Activated CD4-positive, alpha-beta memory T cell treated with anti-CD3 and anti-CD28 coated beads for 36 hours (primary cell): ENCODE measurements at places on chromosomes 3 and 15. TPM values are rescaled to one million over a fixed set of nuclear protein-coding genes. Genes with fewer than 3 reads are reported as not detected.

Gene GPR62
- not detected for total RNA-seq

- peaks cover 13% of the 10 kb centered on the region for H3K4me1 ChIP-seq
- H3K27me3 ChIP-seq, result no peaks in the 10 kb centered on the region
- H3K27ac ChIP-seq, result no peak overlapping the region
- H3K4me3 ChIP-seq, result no peak overlapping the region
- no peaks in the 10 kb centered on the region for H3K36me3 ChIP-seq
Measured at GRCh38 chr3:184129012-184129411, 6.1 kb upstream of the EIF2B5 start.

- H3K4me3 ChIP-seq, result no peak overlapping the region
- no peak overlapping the region for H3K27ac ChIP-seq
- no peak for DNase-seq
- peaks cover under 1% of the 10 kb centered on the region for H3K27me3 ChIP-seq
Measured at GRCh38 chr3:123300583-123300982, 98.8 kb downstream of the SEC22A start.

Gene FBN1
- 0.52 TPM for total RNA-seq

GRCh38 chr3:172550347-172550943 lies 27.2 kb upstream of the TNFSF10 start:
- H3K4me3 ChIP-seq, result no peak overlapping the region
- H3K36me3 ChIP-seq, result no peaks in the 10 kb centered on the region
- peak; percentile 91 for DNase-seq
- no peaks in the 10 kb centered on the region for H3K27me3 ChIP-seq

Gene NR2E3
- total RNA-seq, result not detected

DNA sequence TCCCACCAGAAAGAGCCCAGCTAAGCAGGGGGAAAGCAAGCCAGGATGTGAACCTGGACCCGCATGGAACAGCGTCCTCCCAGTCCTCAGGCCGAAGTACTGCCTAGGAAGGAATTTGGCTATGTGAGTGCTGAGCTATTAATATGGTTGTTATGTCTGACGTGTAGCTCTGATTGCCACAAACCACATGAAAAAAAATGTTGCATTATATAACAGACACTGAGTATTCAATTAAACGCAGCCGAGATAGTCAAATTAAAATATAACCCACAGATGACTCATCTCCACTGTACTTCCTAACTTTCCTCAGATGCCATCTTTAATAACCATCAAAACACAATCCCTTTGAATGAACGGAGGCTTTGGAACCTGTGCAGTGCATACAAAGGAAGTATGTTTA lies 111.1 kb downstream of the GABRB3 start:
- no peaks in the 10 kb centered on the region for H3K36me3 ChIP-seq
- no peak overlapping the region for H3K4me3 ChIP-seq
- H3K27me3 ChIP-seq, result no peaks in the 10 kb centered on the region
- H3K4me1 ChIP-seq, result no peaks in the 10 kb centered on the region
- H3K27ac ChIP-seq, result no peak overlapping the region

DNA sequence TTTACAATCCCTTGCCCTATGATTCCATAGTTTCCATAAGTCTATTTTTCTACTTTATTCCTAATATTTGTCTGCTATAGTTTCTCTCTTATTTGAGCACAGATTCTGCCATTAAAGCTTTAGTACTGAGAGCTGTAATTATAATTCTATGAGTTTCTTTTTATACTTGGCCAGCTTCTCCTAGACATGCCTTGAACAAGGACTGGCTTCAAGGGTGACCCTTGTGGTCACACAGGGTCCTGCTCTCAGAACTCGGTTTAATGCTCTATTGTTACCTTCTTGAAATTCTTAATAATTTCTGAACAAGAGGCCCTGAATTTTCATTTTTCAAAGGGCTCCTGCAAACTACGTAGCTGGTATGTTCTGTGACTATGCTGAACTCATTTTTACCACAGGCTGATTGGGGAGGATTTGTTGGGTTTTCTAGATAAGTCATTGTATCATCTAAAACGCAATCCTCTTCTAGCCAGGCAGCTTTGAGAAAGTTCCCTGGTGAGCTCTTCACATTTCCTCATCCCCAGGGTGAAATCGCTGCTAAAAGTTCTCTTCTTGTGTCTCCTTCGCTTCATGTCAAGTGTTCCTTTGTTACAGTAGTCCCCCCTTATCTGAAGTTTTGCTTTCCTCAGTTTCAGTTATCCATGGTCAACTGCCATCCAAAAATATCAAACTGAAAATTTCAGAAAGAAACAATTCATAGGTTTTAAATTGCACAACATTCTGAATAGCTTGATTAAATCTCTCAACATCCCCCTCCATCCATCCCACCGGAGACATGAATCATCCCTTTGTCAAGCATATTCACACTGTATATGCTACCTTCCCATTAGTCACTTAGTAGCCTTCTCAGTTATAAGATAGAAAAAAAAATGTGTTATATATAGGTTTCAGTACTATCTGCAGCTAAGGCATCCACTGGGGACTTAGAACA lies 12.6 kb upstream of the PLCL2 start:
- peaks cover 2% of the 10 kb centered on the region for H3K4me1 ChIP-seq
- no peak overlapping the region for H3K27ac ChIP-seq
- H3K27me3 ChIP-seq, result peaks cover 7% of the 10 kb centered on the region

DNA sequence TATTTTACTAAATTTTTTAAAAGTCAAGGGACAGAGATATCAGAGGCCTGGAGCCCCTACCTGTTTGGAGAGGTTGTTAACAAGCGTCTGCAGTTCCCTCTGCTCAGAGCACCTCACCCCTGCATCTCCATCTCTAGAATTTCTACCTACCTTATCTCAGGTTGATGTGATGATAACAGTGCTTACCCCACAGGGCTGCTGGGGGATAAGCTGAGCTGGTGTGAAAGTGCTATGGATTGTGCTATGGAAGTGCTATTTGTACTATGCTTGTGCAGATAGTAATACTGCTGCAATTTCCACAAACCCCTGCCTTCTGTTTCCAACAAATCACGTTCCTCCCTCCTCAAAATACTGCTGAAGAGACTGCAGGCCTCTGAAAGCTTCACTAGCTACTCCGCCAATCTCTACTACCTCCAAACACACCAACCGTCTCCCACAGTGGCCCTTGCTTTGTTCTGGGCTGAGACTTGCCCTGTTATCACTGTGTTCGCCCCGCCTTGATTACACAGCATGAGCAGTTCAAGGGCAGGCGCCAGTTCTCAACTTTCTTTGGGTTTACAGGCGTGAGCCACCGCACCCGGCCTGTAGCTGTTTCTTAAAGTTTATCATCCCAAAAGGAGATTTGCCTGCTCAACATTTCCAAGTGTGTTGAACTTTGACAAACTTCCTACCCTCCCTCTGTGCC lies 28.4 kb upstream of the PARL start:
- no peaks in the 10 kb centered on the region for H3K36me3 ChIP-seq
- H3K27ac ChIP-seq, result no peak overlapping the region
- no peaks in the 10 kb centered on the region for H3K27me3 ChIP-seq
- H3K4me1 ChIP-seq, result no peaks in the 10 kb centered on the region
- no peak overlapping the region for H3K4me3 ChIP-seq

GRCh38 chr3:109073116-109073515 lies 44.8 kb downstream of the MORC1 start:
- H3K27ac ChIP-seq, result no peak overlapping the region
- peaks cover 5% of the 10 kb centered on the region for H3K4me1 ChIP-seq
- DNase-seq, result no peak
- H3K4me3 ChIP-seq, result no peak overlapping the region
- H3K36me3 ChIP-seq, result no peaks in the 10 kb centered on the region

GRCh38 chr3:195555110-195555509 lies 12.0 kb upstream of the PPP1R2 start:
- H3K27me3 ChIP-seq, result no peaks in the 10 kb centered on the region
- no peak overlapping the region for H3K4me3 ChIP-seq
- no peaks in the 10 kb centered on the region for H3K36me3 ChIP-seq
